CD8-positive, alpha-beta memory T cell (primary cell): ENCODE measurements at places on chromosomes 7 and 10. TPM values are rescaled to one million over a fixed set of nuclear protein-coding genes. Genes with fewer than 3 reads are reported as not detected.
A peak's percentile ranks its signal among the peaks of the same experiment; 100 is the strongest.

- no peak for DNase-seq
- H3K27ac ChIP-seq, result peak overlapping the region; percentile 61
- no peaks in the 10 kb centered on the region for H3K36me3 ChIP-seq
- peaks cover 19% of the 10 kb centered on the region for H3K4me1 ChIP-seq
Observed at GRCh38 chr7:149714910-149715471, 58.4 kb downstream of the ZNF467 start.

DNA sequence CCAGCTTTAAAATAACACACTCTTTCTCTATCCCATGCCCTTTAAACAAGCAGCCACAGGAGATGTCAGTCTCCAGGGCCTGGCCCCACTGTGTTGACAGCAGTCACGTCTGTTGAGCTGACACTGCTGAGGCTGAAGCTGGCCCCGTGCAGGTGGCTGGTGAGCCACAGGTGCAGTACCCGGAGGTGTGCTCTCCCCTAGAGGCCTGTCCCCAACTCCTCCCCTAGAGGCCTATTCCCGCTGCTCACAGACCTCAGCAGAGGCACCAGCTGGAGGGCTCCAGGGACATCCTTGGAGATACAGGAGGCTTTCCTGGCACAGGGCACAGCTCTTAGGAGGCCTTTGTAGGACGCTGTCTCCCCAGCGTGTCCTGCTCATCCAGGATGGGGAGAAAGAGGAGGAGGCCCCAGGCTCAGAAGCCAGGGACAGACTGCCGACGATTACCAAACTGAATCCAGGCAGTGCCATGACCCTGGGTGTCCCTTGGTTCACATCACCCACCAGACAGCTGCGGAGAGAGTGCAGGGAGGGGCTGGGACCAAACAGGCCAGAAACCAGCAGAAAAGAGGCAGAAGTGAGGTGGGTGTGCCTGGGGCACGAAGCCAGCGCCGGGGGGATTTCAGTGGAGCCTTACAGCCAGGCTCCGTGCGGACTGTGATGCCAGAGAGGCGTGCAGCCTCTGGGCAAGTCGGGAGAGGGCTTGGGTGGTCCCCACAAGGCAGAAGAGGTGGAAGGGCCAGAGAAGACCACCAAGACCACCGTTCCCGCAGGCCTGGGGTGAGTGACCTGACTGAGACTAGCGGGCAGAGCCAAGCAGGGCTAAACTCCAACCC is 18.5 kb upstream of the TTYH3 start:
- DNase-seq, result no peak
- peaks cover 4% of the 10 kb centered on the region for H3K4me1 ChIP-seq
- H3K27me3 ChIP-seq, result no peaks in the 10 kb centered on the region
- H3K27ac ChIP-seq, result no peak overlapping the region

ASB10 gene
- not detected for total RNA-seq

GRCh38 chr7:114784746-114785145 is 137.1 kb upstream of the MDFIC start:
- no peaks in the 10 kb centered on the region for H3K36me3 ChIP-seq
- no peak overlapping the region for H3K4me3 ChIP-seq
- H3K27ac ChIP-seq, result no peak overlapping the region
- H3K4me1 ChIP-seq, result no peaks in the 10 kb centered on the region

DNA sequence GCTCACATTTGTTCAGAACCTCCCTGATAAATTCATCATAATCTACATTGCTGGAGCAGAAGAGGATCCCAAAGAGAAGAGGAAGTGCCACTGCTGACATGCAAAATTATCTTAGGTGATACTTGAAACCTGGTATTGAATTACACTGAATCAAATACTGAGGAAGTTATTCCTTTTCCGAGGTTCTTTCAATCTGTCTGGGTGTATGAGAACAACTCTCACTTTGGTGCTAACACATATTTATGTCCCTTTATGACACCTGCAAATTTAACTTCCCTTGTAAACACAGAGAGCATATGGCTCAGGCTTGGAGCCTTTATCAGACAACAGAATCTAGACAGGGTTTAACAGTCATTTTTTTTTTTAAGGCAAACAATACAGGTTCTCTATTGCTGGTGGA is 131.4 kb downstream of the SRPK2 start:
- H3K4me1 ChIP-seq, result peaks cover 3% of the 10 kb centered on the region
- H3K27ac ChIP-seq, result no peak overlapping the region
- no peaks in the 10 kb centered on the region for H3K36me3 ChIP-seq
- no peaks in the 10 kb centered on the region for H3K27me3 ChIP-seq

DNA sequence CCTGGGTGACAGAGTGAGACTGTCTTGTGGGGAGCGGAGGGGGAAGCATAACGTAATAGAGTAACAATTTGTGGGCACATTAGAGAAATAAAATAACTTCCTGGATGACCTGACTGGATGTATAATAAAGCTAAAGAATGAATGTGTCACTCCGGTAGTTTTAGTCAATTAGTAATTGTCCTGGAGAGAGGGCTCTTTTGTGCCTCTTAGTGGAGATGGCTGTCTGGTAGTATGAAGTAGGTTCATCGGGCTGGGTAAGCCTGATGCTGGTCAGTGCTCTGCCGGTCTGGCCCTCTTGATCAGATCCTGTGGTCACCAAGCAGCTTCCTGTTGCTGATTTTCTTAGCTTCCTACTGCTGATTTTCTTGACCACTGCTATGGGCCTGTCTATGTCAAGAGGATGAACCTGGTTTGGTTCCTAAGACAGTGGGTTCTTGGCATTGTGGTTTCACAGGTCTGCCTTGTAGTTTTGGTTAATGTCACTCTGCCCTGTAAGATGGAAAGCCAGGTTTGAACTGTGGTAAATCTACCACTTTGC is 34.1 kb downstream of the ZRANB1 start:
- H3K27ac ChIP-seq, result no peak overlapping the region
- no peaks in the 10 kb centered on the region for H3K27me3 ChIP-seq
- H3K4me3 ChIP-seq, result no peak overlapping the region
- peaks cover 24% of the 10 kb centered on the region for H3K4me1 ChIP-seq

DNA sequence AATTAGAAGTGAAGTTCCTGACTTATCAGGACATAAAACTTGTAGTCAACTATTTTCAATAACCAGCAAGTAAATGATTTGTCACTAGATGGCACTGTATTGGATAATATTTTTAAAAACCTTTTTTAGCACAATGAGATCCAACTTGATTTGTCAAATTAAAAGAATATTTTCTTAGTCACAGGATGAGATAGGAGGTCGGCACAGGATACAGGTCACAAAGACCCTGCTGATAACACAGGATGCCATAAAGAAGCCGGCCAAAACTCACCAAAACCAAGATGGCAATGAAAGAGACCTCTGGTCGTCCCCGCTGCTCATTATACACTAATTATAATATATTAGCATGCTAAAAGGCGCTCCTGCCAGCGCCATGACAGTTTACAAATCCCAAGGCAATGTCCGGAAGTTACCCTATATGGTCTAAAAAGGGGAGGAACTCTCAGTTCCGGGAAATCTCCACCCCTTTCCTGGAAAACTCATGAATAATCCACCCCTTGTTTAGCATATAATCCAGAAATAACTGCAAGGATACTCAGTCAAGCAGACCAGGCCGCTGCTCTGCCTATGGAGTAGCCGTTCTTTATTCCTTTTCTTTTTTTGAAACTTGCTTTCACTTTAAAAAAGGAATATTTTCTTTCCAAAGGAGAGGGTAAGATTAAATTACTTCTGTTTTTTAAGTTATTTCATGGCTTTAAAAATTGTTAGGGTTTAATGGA is 255.7 kb upstream of the MKLN1 start:
- peaks cover 81% of the 10 kb centered on the region for H3K4me1 ChIP-seq
- peak overlapping the region; percentile 48 for H3K27ac ChIP-seq
- H3K27me3 ChIP-seq, result no peaks in the 10 kb centered on the region
- H3K4me3 ChIP-seq, result no peak overlapping the region

DNA sequence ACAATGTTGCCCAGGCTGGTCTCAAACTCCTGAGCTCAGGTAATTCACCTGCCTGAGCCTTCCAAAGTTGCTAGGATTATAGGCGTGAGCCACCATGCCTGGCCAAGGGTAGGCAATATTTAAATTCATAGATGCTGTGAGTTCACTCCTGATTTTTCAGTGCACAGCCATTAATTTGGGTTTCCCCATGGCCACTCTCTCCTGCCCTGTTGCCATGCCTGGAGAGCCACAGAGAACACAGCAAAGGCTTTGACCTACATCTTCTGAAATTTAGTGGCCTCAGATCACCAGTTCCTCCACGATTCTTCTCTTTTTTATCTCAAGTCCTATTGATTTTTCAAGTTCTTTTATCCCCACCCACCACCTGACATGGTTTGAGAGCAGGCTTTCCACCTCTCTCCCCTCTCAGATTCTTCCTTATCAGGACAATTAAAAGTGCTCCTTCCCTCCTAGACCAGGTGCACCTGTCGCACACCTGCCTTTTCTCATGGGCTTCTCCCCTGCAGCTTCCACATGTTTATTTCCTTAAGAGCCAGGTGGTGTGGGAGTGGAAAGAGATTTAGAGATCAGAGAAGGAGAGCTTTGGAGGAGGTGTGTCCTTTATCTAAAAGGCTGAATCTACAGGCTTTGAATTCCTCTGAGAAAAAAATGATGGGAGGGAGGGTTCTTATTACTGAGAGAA is 123.8 kb downstream of the ADRA2A start:
- H3K27me3 ChIP-seq, result no peaks in the 10 kb centered on the region
- no peak for DNase-seq
- no peaks in the 10 kb centered on the region for H3K4me1 ChIP-seq
- no peaks in the 10 kb centered on the region for H3K36me3 ChIP-seq

DNA sequence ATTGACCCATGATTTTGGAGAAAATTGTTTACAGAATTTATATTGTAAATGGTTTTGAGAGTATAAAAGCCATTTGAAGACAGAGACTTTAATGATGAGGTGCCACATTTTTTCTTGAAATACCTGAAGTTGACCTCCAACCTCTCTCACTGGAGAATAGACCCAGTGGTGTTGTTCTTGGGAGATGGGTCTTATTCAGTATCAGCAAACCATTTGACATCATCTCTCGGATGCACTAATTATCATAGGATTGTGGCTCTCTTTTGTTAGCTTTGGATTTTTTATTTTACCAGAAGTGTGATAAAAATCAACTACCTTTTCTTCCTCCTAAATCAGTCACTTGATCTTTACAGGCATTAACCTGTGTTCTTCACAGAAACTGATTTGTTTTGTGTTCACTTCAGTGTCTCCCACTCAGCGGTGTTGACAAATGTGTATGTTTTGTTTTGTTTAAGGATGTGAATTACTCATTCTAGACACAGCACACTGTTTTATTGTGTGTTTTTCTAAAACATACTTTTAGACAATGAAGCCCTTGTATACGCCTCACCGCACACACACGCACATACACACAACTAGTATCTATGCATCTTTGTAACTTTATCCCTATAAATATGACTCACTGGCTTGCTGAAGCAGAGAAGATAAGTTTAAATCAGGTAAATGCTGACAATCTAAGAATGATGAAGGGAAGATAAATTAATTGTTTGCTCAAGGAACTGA is 455.6 kb downstream of the INHBA start:
- H3K27me3 ChIP-seq, result no peaks in the 10 kb centered on the region
- H3K36me3 ChIP-seq, result no peaks in the 10 kb centered on the region
- H3K27ac ChIP-seq, result no peak overlapping the region
- DNase-seq, result no peak
- H3K4me1 ChIP-seq, result no peaks in the 10 kb centered on the region

DNA sequence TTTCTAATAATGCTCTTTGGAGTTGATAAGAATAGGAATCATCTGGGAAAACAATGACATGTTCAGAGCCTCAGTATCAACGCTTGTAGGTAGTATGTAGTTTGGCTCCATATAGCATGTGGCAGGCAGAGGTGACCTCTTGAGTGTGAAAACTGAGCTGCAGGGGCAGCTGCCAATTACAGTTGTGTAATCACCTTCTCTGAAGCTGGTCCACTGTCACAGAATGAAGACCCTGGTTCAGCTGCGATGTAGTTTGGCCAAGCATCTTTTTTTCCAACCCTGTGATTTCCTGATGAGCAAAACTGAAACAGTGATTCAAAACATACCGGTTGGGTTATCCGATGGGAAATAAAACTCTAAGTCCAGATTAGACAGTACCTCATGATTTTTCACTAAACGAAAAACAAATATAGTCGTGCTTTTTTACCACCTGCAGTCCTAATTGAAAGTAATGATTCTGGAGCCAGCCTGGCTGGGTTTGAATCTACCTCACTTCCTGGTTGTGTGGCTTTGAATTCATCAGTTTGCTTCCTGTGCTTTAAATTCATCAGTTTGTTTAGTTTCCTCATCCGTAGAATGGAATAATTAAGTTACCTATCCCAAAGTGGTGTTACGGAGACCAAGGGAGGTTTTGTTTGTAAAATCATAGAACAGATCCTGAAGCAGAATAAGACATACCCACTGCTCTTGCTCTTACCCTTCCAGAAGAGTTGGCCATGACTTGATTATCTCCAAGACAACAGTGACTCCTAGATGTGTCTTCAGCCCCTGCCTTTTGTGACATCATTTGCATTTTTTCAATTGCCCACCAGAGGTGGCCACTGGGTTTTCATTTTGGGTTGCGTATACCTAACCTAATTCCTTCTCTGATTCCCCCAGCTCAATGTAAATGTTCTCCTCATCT is 87.4 kb downstream of the CELF2 start:
- peaks cover 11% of the 10 kb centered on the region for H3K4me1 ChIP-seq
- H3K27ac ChIP-seq, result no peak overlapping the region
- DNase-seq, result no peak
- no peak overlapping the region for H3K4me3 ChIP-seq
- no peaks in the 10 kb centered on the region for H3K36me3 ChIP-seq
- H3K27me3 ChIP-seq, result no peaks in the 10 kb centered on the region

TFR2 gene
- total RNA-seq, result 14.6 TPM

DNA sequence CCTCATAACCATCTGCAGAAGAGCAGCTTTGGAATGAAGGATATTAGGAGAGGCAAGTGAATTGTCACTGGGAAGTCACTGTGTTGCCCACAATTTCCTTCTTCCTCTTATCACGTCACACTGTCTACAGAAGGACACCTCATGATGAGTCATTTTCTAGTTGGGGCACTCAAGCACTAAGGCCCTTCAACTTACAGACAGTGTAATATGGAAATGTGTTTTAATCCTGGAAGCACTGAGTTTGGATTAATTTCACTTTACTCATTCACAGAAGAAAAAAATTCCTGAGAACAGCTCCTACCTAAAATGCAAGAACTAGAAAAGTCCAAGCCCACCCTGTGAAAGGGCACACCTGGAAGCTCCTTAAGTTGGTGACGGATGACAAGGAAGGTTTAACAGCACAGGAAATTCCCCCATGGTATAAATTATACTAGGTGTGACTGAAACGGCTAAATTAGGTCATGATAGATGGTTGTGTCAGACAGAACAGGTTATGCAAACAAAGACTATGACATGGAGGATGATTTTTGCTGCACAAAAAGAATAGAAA is 56.6 kb downstream of the PARD3 start:
- no peak for DNase-seq
- no peaks in the 10 kb centered on the region for H3K36me3 ChIP-seq
- H3K27ac ChIP-seq, result peak overlapping the region; percentile 5
- no peaks in the 10 kb centered on the region for H3K4me1 ChIP-seq
- no peaks in the 10 kb centered on the region for H3K27me3 ChIP-seq

GRCh38 chr10:7161484-7162250 is 249.2 kb downstream of the SFMBT2 start:
- H3K36me3 ChIP-seq, result peaks cover 8% of the 10 kb centered on the region
- no peak for DNase-seq
- H3K27me3 ChIP-seq, result no peaks in the 10 kb centered on the region
- peaks cover 18% of the 10 kb centered on the region for H3K4me1 ChIP-seq
- no peak overlapping the region for H3K4me3 ChIP-seq

HABP2 gene
- not detected for total RNA-seq

TRIL gene
- total RNA-seq, result not detected

GRCh38 chr7:130294314-130294713 is 1.4 kb downstream of the CPA4 start:
- H3K27me3 ChIP-seq, result no peaks in the 10 kb centered on the region
- no peak overlapping the region for H3K4me3 ChIP-seq
- H3K27ac ChIP-seq, result no peak overlapping the region
- no peaks in the 10 kb centered on the region for H3K4me1 ChIP-seq
- DNase-seq, result no peak
- H3K36me3 ChIP-seq, result no peaks in the 10 kb centered on the region
